ENCODE measurements at places on chromosomes 6 and 20.

- peak; percentile 43 for DNase-seq
These were observed 117.5 kb downstream of the FLRT3 start for GRCh38 chr20:14219801-14220461.

GRCh38 chr6:124190256-124190655, 386.6 kb downstream of the NKAIN2 start:
- DNase-seq = no peak

GRCh38 chr6:119073307-119074051, 5.0 kb downstream of the FAM184A start:
- no peak for DNase-seq

GRCh38 chr6:20377623-20378265, 23.9 kb upstream of the E2F3 start:
- peak; percentile 48 for DNase-seq

DNA sequence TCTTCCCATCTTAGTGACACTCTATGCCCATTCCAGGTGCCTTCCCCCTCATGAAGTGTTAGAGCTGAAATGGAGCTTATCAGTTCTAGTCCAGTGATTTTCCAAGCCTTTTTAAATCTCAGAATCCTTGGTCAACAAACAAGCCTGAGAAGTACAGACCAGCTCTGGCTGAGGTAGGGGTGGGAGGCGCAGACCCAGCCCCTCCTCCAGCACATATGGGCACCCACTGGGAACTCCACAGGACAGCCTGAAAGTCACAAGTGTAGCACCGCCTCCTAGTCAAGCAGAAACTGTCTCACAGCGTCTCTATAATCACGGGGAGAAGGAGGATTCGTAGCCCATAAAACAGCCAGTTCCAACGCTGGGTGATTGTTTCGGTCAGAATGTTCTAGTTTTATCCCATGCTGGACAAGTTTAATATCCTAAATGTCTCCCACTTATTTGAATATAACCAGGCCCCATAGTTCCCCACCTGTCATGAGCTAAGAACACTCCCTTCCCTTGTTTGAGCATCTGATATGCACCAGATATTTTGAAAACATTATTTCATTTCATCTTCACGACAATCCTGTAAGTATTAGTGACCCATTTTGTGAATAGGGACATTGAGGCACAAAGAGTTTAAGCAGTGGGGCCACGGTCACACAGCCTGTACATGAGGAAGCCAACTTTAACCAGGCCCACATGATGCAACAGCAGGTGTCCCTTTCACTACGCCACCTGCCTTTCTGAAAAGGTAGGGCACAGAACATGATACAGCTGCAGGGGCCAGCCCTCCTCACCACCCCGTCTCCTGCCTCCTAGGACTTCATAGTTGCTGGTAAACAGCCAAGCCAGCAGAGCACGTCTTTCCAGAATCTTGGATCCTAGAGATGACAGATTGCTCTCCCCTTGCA, 40.1 kb downstream of the TRAF3IP2 start:
- DNase-seq = peak; percentile 32

GRCh38 chr6:136640132-136640915, 90.1 kb upstream of the MAP7 start:
- peak; percentile 64 for DNase-seq

DNA sequence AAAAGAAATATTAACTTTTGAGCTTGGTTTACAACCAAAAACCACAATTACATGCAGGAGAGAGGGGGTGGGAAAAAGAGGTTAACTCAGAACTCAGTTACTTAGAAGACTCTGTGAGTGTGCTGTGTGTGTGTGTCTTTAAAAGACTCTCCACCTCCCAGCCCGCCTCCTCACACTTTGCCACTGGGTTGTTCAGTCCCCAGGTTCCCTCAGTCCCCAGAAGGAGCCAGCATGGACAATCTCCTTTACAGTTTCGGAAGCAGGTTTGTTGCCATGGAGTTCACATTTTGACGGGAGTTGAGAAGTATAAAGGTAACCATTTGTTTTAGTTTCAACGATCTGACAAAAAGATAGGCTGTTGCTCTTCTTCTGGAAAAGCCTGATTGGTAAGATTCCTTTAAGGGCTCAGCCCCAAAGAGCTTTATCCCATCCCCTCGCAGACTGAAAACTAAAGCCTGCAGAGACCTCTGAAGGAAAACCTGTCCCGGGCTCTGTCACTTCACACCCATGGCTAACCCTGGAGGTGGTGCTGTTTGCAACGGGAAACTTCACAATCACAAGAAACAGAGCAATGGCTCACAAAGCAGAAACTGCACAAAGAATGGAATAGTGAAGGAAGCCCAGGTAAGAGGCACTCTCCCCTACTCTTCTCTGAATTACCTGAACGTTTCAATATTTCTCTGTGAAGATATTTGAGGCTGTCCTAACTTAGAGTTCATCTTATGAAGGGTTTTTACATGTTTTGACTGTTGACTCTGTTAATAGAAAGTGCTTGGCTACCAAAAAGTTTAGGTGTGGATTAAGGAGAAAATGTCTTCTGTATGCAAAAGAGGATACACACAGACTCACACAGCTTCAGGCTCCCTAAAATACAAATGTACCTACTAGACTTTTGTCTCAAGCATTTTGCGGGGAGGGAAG, at the start of gene SPTLC3:
Gene SPTLC3, plus strand, starts transcription at position 212 of the 921 bp plus-strand sequence. Its CDS starts 296 bp downstream, at position 508.
- peak; percentile 85 for DNase-seq

- DNase-seq = peak; percentile 17
These were observed 43.6 kb upstream of the SLC32A1 start for GRCh38 chr20:38680500-38681306.

DNA sequence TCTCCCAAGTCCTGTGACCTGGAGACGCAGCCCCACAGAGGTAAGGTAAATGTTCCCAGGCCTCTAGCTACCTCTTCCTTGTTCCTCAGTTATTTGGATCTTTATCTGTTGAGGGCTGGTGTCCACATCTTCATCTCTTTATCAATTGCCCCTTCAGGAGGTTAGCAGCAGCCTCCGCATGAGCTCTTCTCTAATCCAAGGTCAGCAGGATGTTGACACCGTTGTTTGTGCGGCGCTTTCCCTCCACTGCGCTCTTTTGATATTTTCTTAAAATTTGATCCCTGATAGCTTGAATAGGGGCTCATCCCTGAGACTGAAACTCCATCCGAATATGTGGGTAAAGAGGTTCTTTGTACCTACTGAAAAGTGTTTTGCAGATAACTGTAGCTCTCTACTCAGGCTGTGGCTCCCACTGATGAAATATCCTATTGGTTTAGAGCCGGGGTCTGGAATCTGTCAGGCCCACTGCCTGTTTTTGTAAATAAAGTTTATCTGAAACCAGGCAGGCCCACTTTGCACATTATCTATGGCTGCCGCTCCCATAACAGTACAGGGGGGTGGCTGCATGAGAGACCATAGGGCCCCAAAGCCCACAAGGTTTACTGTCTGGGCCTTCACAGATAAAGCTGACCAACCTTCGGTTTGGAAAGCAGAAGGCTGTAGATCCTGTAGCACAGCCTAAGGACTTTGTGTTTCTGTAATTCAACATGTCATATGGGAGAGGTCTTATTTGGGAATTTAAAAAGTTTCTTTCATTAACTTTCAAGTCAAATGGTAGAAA, 362.6 kb downstream of the QKI start:
- no peak for DNase-seq

- no peak for DNase-seq
These were observed 334.0 kb upstream of the CHD6 start for GRCh38 chr20:41952166-41952565.

- DNase-seq = no peak
These were observed 58.6 kb downstream of the TOX2 start for GRCh38 chr20:43973231-43973630.

- no peak for DNase-seq
These were observed 111.5 kb downstream of the TIAM2 start for GRCh38 chr6:155106456-155107115.

DNA sequence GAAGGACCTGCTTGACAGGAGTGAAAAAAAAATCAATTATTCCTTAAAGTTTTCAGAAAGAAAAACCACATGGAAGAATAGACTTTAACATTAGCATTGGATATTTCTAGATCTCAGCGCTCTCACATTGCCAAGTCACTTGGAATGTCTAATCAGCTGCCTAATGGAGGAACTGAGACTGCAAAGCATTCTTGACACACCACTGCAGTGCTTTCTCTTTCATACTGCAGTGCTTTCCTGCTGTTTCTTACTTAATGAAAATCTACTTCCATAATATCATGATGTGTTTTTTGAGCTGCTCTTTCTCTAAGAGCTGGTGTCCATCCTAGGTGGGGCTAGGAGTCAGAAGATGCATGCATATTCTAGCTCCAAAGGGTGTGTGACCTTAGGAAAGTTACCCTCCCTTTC, 20.4 kb upstream of the MCM3 start:
- peak; percentile 49 for DNase-seq

DNA sequence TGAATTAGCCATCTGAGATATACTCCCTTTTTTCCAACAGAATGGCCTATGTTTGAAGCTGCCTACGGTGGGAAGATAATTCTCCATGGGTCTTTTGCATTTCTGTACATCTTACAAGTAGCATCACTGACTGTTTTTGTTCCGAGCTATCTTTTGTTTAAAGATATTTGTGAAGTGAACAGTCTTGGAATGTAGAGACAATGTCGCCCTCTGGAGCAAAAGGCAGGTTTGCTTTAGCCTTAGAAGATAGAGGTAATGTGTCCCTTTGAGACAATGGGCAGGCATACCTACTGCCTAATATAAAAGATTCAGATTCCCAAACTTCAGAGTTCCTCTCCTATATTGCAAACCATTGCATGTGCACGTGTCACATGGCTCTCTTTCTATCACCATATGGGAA, 347.8 kb upstream of the CNR1 start:
- no peak for DNase-seq

GRCh38 chr6:158149641-158150040, 18.4 kb downstream of the SERAC1 start:
- peak; percentile 42 for DNase-seq

GRCh38 chr6:112912416-112913101, 565.4 kb downstream of the RFPL4B start:
- DNase-seq = no peak

GRCh38 chr6:42038163-42038562, 12.2 kb upstream of the TAF8 start:
- no peak for DNase-seq

- DNase-seq = peak; percentile 85
These were observed 177.9 kb downstream of the COL9A1 start for GRCh38 chr6:70124882-70125545.

DNA sequence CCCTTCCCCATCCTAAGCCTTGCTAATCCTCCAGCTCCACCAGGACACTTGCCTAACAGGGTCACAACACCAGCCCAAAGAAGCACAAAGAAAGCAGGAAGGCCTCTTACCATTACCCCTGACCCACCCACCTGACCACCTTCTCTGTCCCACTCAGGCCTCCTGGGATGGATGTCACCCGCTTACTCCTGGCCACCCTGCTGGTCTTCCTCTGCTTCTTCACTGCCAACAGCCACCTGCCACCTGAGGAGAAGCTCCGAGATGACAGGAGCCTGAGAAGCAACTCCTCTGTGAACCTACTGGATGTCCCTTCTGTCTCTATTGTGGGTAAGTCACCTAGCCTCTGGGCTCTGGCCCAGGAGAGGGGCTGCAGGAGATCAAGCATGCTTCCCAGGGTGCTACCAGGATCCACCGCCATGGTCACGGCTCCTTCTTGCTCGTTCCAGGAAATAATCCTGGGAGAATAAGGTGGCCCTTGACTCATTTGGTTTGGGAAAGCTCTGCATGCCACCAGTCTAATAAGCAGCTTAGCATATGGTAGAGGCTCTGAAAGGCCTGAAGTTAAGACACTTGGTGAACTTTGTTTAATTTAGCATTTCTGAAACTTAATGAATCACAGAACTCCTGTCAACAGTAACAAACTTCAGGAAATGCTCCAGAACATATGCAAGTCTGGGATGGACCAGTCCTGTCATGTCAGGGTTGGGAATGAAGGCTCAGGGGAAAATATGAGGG, 19.2 kb downstream of the ASIP start:
- DNase-seq = no peak

DNA sequence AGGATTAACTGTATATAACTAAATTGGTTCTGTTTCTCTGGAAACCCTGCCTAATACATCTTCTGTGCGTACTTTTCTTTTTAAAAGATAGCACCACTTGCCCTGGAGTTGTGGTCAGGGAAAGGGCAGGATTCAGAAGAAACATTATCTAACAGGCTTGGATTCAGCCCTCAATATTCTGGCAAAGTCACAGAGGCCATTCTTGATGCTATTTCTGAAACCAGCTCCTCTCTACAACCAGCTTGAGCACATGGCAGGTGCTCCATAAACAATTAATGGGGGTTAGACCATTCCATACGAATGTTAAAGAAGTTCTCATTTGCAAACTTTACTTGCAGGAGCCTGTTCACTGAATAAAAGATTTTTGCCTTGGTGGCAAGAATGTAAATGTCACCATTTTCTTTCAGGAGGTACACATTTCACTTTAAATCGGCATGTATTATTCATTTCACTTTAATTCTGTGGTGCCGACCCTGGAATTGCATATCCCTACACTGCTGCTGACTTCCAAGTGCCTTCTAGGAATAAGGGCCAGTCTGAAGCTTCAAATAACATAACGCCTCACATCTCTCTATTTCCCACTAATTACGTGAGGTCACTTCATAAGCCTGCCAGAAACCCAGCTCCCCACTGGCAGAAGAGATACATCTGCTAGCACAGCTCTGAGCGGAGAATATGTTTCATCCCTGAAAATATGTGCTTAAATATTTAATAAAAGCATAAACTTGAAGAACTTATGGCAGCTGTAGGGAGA, 248.7 kb downstream of the ADGRG6 start:
- DNase-seq = no peak

- peak; percentile 90 for DNase-seq
These were observed 52.8 kb downstream of the MRPL14 start for GRCh38 chr6:44074439-44074812.

DNA sequence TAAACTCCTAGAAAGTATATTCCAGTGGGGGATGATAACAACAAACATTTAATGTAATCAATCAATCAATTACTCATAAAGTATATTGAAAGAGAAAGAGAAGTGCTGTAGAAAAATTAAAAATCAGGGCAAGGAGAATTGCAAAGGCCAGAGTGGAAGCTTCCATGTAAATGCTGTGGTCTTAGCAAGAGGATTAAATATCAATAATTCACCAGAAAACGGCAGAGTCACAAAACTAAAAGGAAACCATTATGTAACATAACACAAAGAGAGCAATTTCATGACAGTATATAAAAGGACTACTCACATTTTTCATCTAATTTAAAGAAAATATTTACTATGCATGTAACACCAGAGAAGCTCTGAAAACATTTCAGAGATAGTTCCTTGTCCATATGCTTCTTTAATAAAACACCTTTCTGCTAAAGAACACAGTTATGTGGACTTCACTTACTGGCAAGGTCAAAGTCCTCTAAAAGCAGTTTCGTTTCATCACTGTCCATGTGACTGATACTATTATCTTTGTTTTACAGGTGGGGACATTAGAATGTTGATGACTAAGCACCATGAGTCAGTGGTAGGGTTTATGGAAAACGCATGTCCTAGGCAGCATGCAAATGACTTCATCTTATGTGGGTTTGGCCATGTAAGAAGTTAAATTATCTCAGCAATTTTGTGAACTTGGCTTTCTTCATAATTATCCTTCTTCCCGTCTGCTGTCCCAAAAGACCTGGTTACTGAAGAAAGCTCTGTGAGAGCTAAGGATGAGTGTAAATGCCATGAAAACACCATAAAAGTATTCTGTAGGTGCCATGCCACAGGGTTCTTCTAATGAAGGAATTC, 185.8 kb upstream of the TENT5A start:
- peak; percentile 98 for DNase-seq

- DNase-seq = no peak
These were observed 2.6 kb upstream of the COL19A1 start for GRCh38 chr6:69863766-69864165.

- DNase-seq = no peak
These were observed 15.0 kb downstream of the ESR1 start for GRCh38 chr6:151822252-151823111.

Data from kidney tubule cell (primary cell).